ENCODE measurements at places on chromosomes 11 and 22.

DNA sequence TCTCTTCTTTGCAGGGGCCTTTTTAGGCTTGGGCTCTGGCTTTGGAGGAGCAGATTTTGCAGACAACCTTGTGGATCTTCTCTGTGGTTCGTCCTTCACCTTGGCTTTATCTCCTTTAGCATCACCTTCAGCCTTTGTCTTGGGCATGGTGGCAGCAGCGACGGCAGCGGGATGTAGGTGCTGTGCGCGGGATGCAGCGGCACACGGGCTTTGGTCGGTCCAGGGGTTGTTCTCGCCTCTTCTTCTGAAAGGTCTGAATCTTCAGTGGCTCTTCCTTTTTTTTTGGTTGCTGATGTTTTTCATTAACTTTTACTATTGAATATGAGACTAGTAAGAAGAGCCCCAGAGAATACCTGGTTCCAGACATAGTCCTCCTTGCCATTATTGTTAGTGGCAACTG lies 10.0 kb downstream of the MEI1 start:
- H3K27me3 ChIP-seq, result no peaks in the 10 kb centered on the region
- H3K36me3 ChIP-seq, result no peaks in the 10 kb centered on the region
- DNase-seq, result no peak
- no peak overlapping the region for H3K4me3 ChIP-seq

- H3K36me3 ChIP-seq, result no peaks in the 10 kb centered on the region
- H3K4me1 ChIP-seq, result no peaks in the 10 kb centered on the region
- DNase-seq, result no peak
- no peak overlapping the region for H3K27ac ChIP-seq
Observed at GRCh38 chr11:45563171-45563570, 102.3 kb downstream of the CHST1 start.

GRCh38 chr22:42604403-42604802 lies 10.3 kb downstream of the POLDIP3 start:
- no peak overlapping the region for H3K27ac ChIP-seq
- DNase-seq, result no peak
- H3K27me3 ChIP-seq, result no peaks in the 10 kb centered on the region
- H3K4me1 ChIP-seq, result peaks cover 8% of the 10 kb centered on the region

- no peak overlapping the region for H3K4me3 ChIP-seq
- peaks cover 42% of the 10 kb centered on the region for H3K4me1 ChIP-seq
- H3K27me3 ChIP-seq, result no peaks in the 10 kb centered on the region
- peak overlapping the region; percentile 51 for H3K27ac ChIP-seq
- no peak for DNase-seq
Observed at GRCh38 chr11:96314326-96315020, 28.5 kb downstream of the MAML2 start.

DNA sequence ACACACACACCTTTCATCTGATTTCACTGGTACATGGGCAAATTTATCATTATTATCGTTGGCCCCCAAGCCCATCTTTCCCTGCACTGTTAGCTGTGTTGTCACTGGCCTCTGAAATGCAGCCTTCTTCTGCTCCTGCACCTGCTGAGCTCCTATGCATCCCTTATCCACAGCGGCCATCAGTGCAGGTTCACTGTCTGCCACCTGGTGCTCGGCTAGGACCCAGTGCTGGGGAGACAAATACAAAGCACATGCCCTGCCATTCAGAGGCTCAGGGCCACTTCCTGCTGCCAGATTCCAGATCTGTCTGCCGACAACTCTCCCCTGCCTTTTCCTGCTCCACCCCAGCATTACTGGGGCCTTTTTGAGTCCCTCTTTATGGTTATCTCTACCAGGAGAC lies 1205.4 kb downstream of the TBC1D22A start:
- no peaks in the 10 kb centered on the region for H3K36me3 ChIP-seq
- H3K27ac ChIP-seq, result no peak overlapping the region
- peaks cover 2% of the 10 kb centered on the region for H3K4me1 ChIP-seq
- no peak overlapping the region for H3K4me3 ChIP-seq

DNA sequence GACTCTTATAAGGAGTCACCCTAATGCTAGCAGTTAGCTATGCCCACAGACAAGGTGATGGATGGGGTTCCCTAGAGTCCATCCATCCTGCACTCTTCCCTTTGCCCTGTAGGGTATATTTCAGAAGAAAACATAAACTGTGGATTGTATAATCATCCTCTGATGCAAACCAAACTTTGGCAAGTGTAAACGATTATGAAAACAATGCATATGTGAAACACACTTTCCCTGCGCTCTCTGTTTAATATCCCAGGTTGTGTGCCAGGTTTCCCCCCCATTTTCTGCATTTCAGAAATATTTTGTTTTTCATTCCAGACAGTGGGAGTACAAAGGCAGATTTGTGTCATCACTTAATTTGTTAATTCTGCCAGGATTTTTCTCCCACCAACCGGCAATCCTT lies 110.0 kb downstream of the LDLRAD3 start:
- DNase-seq, result no peak
- peaks cover 15% of the 10 kb centered on the region for H3K27me3 ChIP-seq
- H3K4me3 ChIP-seq, result no peak overlapping the region
- no peaks in the 10 kb centered on the region for H3K36me3 ChIP-seq
- no peak overlapping the region for H3K27ac ChIP-seq

DNA sequence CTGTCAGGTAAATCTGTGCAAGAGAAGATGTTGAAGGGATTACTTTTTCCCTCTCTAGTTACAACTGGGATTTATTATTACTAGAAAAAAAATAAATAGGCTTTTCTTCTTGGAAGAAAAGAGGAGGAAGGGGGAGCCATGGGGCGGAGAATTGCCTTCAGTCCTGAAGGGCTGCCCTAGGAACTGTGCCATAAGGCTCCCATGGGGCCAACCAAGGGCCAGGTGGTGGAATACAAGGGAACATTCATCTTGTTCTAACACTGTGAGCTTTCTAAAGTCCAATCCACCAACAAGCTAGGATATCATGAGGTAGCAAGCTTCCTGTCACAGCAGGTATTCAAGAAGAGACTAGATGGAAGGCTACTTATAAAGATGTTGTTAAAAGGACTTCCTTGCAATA lies 24.8 kb upstream of the NRIP3 start:
- DNase-seq, result no peak

DNA sequence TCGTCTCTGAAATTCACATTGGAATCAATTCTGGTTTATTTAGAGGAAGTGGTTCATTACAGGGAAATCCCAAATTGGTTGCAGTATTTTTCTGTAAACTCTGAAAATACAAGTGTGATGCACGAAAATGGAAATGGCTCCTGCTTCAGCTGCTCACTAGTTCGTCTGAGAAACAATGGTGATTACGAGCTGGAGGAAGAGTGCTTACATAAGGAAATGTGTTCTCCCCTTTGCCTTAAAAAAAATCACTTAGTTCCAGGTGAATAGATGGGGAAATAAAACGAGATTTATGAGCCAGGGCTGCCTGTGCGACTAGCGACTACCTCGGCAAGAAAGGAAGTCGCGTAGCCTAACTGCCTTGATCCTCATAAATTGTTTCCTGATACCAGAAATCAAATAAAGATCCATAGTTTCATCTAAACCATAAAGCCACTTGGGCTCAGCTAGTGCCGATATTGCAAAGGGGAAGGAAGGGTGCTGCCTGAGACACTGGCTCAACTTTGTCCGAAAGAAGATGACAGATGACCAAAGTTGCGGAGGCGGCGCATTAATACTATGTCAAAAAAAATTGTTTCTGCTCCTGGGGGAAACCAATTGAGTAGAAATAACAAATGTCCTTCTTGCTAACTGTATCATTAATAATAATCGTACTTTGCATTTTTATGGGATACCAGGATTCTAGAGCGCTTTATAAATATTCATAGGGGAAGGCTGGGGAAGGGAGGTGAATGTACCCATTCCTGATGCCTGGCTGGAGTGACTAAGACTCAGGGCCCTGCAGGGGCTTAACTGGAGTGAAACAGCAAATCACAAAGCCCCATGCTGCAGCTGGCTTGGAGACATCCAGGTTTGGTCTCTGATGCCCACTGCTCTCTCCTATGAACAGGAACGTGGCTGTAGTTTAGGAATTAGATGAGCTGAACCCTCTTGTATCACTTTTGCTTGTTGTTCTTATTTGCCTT lies 185.7 kb downstream of the BLID start:
- no peak for DNase-seq
- H3K36me3 ChIP-seq, result no peaks in the 10 kb centered on the region
- no peak overlapping the region for H3K27ac ChIP-seq
- no peak overlapping the region for H3K4me3 ChIP-seq
- H3K4me1 ChIP-seq, result no peaks in the 10 kb centered on the region

DNA sequence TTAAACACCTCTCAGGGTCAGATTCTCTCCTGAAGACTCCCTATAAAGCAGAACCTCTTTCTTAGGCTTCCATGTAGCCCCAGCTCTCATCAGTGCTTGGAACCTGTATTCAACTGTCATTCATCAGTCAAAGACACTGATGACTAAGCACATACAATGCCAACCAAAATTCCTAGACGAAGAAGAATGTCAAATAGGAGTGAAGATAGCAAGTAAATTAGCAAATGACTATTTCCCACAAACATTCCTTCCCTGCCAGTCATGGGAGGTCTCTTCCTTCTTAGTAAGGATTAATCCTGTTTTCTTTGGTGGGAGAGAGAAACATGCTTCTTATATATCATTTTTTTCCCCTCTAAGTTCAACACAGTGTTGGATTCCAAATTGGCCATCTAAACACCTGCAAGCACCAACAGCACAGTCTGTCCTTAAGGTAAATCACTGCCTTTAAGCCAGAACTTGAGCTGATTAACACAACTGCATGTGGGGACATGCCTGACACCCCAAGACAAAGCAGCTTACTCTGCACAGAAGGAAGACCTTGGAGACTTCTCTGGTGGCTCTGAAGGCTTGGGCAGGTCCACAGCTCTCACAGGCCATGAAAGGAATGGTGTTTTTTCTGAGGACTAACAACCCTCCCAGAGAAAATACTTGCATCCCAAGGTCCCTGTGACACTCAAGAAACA lies 47.5 kb upstream of the ME3 start:
- peaks cover 5% of the 10 kb centered on the region for H3K27me3 ChIP-seq
- H3K36me3 ChIP-seq, result peaks cover 1% of the 10 kb centered on the region
- H3K4me3 ChIP-seq, result no peak overlapping the region
- H3K27ac ChIP-seq, result no peak overlapping the region

GRCh38 chr22:46795845-46796565 lies 33.6 kb downstream of the TBC1D22A start:
- H3K27ac ChIP-seq, result no peak overlapping the region
- H3K36me3 ChIP-seq, result peaks cover 28% of the 10 kb centered on the region
- DNase-seq, result no peak
- no peaks in the 10 kb centered on the region for H3K27me3 ChIP-seq

DNA sequence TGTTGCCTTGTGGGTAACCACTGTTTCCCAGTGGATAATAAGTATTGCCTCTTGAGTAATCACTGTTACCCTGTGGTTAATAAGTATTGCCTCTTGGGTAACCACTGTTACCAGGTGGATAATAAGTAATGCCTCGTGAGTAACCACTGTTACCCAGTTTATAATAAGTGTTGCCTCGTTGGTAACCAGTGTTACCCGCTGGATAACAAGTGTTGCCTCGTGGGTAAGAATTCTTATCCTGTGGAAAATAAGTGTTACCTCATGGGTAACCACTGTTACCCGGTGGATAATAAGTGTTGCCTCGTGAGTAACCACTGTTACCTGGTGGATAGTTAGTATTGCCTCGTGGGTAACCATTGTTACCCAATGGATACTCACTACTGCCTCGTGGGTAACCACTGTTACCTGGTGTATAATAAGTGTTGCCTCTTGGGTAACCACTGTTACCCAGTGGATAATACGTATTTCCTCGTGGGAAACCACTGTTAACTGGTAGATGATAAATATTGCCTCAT lies 24.1 kb upstream of the NXPE4 start:
- H3K4me1 ChIP-seq, result no peaks in the 10 kb centered on the region
- DNase-seq, result no peak
- H3K36me3 ChIP-seq, result no peaks in the 10 kb centered on the region
- H3K27me3 ChIP-seq, result no peaks in the 10 kb centered on the region

GRCh38 chr22:32733923-32734514 lies 67.5 kb upstream of the TIMP3 start:
- no peak overlapping the region for H3K27ac ChIP-seq
- H3K27me3 ChIP-seq, result peaks cover 12% of the 10 kb centered on the region
- H3K4me3 ChIP-seq, result no peak overlapping the region
- no peaks in the 10 kb centered on the region for H3K36me3 ChIP-seq

GRCh38 chr11:115933564-115933963 lies 429.3 kb upstream of the CADM1 start:
- peaks cover 21% of the 10 kb centered on the region for H3K4me1 ChIP-seq
- no peak overlapping the region for H3K4me3 ChIP-seq
- H3K36me3 ChIP-seq, result no peaks in the 10 kb centered on the region
- no peak overlapping the region for H3K27ac ChIP-seq
- peaks cover 3% of the 10 kb centered on the region for H3K27me3 ChIP-seq

DNA sequence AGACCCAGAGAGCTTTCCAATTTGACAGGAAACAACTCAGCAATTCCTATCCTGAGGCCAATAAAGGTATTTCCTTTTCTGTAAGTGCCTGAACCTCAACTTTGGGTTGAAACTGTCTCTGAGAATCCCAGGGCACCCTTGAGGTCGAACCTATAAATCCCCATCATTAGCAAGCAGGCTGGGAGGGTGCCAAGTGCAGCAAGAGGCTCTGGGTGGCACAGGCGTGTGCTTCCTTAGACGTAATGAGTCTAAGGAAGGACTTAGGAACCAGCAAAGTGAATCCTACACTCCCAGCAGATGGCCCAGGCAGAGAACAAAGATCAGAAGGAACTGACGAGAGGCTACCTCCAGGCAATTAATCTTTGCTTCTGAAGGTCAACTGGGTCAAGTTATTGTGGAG lies 234.3 kb upstream of the NARS2 start:
- DNase-seq, result no peak
- no peaks in the 10 kb centered on the region for H3K4me1 ChIP-seq
- no peak overlapping the region for H3K4me3 ChIP-seq
- H3K36me3 ChIP-seq, result no peaks in the 10 kb centered on the region
- H3K27me3 ChIP-seq, result peaks cover 1% of the 10 kb centered on the region

DNA sequence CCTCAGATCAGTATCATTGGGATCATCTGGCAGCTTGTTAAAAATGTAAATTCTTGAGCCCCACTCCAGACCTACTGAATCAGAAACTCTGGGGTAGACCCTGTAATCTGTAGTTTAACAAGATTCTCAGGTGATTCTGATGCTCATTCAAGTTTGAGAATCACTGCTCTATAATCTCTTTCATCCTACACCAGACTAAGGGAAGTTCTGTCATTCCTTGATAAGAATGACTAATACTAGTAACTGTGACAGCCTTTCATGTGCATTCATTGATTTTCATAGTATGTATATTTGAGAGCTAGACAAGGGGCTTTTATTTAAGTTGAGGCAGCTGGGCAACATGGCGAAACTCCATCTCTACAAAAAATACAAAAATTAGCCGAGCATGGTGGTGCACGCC lies 30.0 kb downstream of the NAT10 start:
- no peak for DNase-seq
- H3K4me3 ChIP-seq, result no peak overlapping the region
- H3K4me1 ChIP-seq, result peaks cover 5% of the 10 kb centered on the region
- no peak overlapping the region for H3K27ac ChIP-seq
- H3K27me3 ChIP-seq, result no peaks in the 10 kb centered on the region

- H3K27me3 ChIP-seq, result peaks cover 4% of the 10 kb centered on the region
- H3K36me3 ChIP-seq, result peaks cover 7% of the 10 kb centered on the region
- no peak for DNase-seq
- peaks cover 6% of the 10 kb centered on the region for H3K4me1 ChIP-seq
- H3K4me3 ChIP-seq, result no peak overlapping the region
Observed at GRCh38 chr11:8706673-8707432, 24.3 kb downstream of the RPL27A start.

Measured in memory B cell (primary cell).